ENCODE measurements at places on chromosomes 11 and 22.

- no peak for DNase-seq
Observed at GRCh38 chr22:46114518-46115387, 35.6 kb upstream of the PPARA start.

DNA sequence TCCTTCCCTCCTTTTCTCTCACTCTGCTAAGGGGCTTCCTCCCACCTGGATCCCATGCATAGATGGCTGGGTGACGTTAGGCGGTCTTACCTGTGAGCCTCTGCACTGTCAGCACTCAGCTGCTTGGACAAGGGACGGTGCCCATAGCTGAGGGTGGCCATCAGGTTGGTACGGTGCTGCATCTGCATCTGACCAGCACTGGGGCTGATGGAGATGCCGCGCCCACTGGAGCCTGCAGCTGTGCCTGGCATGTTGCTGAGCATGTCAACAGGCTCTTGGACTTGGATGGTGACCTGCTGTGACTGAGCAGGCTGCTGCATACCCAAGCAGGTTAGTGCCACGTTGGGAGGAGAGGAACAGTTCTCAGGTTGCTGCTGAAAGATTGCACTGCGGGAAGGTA, 21.8 kb upstream of the APOA1 start:
- DNase-seq: no peak

DNA sequence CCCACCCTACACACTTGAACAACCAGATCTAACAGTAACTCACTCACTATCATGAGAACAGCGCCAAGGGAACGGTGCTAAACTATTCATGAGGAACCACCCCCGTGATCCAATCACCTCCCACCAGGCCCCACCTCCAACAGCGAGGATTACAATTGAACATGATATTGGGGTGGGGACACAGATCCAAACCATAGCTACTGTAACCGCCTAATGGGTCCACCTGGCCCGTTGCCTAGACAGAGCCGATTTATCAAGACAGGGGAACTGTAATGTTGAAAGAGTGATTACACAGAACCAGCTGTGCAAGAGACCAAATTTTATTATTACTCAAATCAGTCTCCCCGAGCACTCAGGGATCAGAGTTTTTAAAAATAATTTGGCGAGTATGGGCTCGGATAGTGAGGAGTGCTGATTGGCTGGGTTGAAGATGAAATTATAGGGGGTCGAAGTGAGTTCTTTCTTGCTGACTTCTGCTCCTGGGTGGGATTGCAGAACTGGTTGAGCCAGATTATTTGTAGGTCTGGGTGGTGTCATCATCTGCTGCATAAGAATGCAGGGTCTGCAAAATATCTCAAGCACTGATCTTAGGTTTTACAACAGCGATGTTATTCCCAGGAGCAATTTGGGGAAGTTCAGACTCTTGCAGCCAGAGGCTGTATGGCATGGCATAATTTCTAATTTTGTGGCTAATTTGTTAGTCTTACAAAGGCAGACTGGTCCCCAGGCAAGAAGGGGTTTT, 17.9 kb upstream of the ZC3H12C start:
- DNase-seq: no peak

DNA sequence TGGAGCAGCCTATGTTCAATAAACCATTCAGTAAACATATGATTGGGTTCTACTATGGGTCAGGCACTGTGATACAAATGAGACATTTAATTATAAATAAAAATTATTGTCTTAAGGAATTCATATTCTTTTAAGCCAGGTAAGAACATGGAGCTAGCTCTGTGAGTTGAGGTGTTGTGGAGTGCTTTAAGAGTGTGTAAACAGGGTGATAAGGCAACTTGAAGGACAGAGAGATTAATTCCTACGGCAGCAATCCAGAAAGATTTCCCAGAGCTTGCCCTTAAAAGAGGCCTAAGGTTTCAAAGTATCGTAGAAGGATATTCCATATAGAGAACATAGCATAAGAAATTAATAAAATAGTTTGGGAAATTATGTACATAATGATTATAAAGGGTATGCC, 126.4 kb upstream of the FAT3 start:
- no peak for DNase-seq

DNA sequence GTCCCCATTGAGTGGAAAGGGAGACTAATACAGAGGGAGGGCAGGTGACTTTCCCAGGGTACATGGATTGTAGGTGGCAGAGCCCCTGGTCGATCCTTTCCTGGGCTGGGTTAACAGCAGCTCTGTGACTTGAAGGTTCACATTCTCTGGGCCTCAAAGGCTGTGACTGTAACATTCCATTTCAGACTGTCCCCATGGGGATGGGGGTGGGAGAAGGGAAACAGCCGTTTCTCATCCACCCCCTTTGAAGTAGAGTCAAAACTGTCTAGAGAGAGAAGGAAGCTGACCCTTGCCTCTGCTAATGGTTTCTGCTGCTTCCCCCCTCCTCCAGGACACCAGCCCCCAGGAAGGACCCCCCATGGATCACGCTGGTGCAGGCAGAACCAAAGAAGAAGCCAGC, 19.2 kb downstream of the MICALL1 start:
- DNase-seq: no peak

- no peak for DNase-seq
Observed at GRCh38 chr11:10993186-10993585, 135.3 kb upstream of the ZBED5 start.

GRCh38 chr11:44029507-44029845, 18.3 kb upstream of the ACCSL start:
- DNase-seq: no peak

DNA sequence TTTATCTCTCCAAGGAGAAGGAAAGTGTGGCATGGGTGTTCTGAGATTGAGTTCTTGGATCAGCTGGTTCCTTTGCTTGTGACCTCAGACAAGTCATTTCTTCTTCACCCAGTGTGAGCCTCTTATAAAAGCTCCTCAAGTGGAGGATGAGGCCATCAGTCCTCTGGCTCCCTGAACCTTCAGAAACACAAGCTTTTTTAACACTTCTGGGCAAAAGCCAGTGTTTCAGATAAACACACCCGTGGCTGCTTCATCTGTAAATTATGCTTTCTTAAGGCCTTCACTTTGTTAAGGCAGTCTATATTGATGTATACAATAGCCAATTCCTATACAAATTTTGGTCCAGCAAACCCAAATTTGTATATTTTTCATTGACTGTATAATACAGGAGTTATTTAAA, 179.9 kb downstream of the DBX1 start:
- DNase-seq: no peak

Measured in stimulated activated CD8-positive, alpha-beta memory T cell treated with anti-CD3 and anti-CD28 coated beads, Interleukin-15, amount 100 ng/mL, for 4 hours (primary cell).